Suppressor macrophage (primary cell): ENCODE measurements at places on chromosomes 7 and 10.
A peak's percentile ranks its signal among the peaks of the same experiment; 100 is the strongest.

DNA sequence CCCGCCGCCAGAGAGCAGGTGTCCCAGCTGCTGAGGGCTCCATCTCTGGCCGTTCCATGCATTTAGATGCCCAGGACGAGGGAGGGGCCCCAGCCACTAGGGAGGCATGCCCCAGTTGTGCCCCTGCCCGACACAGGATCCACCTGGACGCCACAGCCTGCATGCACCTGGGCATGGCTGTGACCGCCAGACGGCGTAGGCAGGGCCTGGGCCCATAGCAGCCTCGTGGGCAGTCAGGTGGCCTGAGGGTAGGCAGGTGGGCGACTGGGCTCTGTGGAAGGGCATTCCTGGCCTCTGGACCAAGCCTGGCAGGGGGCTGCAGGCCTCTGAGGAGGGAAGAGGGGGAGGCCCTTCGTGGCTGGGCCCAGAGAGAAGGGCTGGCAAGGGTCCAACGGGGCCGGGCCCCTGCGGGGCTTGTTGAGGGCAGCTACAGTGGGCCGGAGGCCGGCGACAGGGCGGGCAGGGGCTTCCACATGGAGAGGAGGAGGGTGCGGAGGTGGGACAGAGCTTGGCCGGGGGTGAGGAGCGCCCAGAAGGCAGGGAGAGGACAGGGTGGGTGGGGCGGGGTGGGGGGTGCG is 76.0 kb upstream of the NKX6-2 start:
- no peak for DNase-seq

DNA sequence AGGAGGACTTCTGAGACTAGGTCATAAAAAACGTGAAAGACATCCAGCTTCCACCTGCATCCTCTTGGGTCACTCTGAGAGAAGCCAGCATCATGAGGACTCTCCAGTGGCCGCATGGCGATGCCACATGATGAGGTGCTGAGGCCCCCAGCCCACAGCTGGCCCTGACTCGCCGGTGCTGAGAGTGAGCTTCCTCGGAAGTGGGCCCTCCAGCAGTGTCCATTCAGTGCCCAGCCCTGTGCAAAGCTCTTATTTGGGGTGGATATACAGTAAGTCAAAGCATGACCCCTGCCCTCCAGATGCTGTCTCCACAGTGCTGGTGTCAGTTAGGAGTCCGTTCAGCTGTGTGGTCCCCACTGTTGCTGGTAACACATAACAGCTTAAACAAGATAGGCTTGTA is 93.6 kb upstream of the CHST15 start:
- no peak for DNase-seq

DNA sequence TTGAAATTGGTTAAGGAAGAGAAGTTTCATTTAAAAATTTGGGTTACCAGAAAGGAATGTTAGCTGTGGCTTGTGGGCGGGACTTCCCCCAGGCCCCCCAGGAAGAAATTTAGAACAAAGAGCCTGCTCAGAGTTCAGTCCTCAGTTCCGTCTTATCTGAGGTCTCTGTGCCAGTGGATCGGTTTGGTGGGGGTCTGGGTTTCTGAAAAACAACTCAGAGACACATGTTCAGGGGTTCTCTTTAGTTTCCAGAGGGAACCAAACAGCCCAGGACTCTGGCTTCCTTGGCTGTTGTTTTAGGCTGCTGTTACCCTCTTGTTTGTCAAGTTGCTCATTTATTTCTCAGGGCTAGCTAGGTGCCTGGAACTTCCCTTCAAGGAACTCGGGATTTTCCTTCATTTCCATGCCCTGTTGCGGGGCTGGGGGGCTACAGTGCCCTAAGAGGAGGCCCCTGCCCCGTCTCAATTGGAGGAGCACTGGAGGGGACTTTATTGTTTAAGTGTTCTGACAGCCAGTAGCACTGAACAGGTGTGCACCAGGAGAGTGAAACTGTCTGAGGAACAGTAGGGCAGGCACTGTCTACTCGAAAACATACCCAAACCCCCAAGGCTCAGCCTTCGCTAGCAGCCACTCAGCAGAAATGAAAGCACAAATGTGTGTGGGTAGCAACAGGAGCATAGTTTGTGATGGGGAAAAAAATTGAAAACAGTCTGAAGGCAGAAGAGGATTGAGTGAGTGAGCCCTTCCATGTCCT is 59.9 kb downstream of the ALOX5 start:
- DNase-seq = no peak

- DNase-seq = no peak
Measured at GRCh38 chr7:42168512-42168911, 68.5 kb downstream of the GLI3 start.

GRCh38 chr10:126496771-126497545 is 108.7 kb upstream of the ADAM12 start:
- DNase-seq = no peak

DNA sequence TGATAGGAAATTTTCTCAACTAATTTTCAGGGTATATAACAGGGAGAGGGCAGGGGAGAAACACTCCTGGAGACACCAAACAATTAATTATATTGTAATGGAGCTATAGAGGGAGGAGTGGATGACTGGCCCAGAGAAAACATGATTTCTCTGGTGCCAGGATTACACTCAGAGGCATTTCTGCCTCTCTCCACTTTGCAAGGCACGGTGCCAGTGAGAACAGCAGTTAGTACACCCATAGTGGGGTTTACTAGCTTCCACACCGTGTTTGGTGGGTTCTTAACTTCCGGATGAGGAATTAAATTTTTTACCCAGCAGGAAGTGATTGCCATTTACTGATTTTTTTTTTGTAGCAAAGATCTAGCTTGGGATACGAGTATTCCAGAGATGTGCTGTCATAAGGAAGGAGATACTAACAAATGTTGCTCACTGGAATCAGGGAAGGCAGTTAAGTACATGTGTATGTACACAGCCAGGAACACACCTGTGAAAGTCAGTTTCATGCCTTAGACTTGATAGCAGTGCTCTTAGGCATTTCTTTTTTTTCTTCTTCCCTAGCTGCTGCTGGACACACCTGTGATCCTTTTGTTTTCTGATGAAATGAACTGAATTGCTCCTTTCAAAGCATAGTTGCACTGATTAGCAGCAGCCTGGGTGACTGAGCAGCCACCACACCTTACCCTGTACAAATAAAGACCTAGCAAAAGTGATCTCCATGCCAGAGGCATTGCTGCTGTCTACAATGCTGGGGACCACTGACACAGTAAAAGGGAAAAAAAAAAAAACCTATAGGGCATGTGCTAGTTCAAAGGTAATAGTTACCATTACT is 58.1 kb downstream of the POLL start:
- DNase-seq = no peak

- no peak for DNase-seq
Measured at GRCh38 chr10:84196941-84197340, 2.6 kb downstream of the CDHR1 start.

GRCh38 chr7:121994625-121995410 is 121.9 kb downstream of the PTPRZ1 start:
- DNase-seq = peak; percentile 63

GRCh38 chr7:93883078-93883916 is 7.3 kb downstream of the TFPI2 start:
- DNase-seq = no peak

GRCh38 chr10:66723608-66724400 is 202.0 kb upstream of the LRRTM3 start:
- DNase-seq = no peak

GRCh38 chr7:75711656-75712514 is 26.9 kb downstream of the HIP1 start:
- DNase-seq = peak; percentile 43

GRCh38 chr7:12709726-12710502 is 22.5 kb downstream of the ARL4A start:
- no peak for DNase-seq

GRCh38 chr7:30027065-30027456 is 559 bp upstream of the FKBP14 start:
- DNase-seq = peak; percentile 50

GRCh38 chr10:84015877-84016595 is 123.3 kb upstream of the GHITM start:
- no peak for DNase-seq

DNA sequence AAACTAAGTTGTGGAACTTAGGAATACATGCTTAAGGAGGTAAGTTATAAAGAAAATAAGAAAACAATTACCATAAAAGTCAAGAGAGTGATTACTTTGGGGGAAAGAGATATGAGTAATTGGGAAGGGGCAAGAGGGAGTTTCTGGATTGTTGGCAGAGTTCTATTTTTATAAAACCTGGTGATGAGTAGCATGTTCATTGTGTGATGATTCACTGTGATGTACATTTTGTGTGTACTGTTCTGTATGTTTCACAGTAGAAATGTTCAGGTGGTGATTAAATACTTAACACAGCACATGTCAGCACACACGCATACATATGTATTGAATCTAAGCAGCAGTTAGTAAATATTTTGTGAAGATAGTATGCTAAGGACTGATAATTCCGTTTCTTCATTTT is 9.7 kb upstream of the OIT3 start:
- DNase-seq = no peak

GRCh38 chr10:127347202-127347959 is 151.0 kb upstream of the INSYN2A start:
- no peak for DNase-seq

- no peak for DNase-seq
Measured at GRCh38 chr10:92131275-92131820, 159.5 kb downstream of the CPEB3 start.

DNA sequence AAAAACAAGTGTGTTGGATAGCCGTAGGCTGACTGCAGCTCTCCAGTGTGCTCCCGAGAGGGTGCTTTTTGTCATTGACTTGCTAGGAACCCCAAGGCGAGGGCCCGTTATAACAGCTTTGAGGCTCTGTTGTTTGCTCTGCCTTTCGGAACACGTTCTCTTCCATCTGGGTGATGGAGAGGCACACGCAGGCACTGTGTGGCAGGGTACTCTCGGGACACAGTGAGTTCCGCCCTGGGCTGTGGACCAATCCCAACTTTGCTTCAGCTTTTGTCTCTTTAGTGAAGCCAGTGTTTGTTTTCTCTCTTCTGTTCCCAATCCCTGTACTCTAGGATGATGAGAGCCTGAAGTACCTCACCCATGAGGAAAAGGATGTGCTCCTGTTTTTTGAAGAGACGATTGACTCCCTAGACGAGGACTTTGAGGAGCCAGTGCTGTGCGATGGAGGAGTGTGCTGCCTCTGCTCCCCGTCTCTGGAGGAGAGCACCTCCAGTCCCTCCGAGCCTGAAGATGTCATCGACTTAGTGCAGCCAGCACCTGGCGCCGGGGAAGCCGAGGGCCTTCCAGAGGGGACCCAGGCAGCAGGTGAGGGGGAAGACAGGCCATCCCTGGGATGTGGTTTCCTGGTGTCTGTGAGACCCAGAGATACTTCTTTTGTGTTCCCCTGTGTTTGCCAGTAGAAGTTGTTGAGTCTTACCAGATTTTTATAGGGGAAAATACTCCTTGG is 43.2 kb downstream of the PROSER2 start:
- no peak for DNase-seq

DNA sequence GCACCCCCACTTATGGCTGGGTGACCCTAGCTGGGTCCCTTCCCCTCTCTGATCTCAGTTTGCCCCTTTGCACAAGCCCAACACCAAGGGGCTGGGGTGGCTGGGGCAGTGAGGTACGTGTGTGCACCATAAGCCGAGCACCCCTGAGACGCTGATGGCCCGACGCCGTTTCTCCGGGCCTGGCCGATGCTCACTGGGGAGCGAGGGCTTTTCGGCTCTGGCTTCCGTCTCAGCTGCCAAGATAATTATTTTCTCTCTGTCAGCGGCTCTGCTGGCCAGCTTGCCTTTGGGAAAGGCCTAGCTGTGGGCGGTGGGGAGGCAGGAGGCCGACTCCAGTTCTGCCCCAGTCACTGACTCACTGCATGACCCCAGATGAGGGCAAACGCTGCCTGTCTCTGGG is 91.0 kb downstream of the ZMIZ1 start:
- peak; percentile 43 for DNase-seq

DNA sequence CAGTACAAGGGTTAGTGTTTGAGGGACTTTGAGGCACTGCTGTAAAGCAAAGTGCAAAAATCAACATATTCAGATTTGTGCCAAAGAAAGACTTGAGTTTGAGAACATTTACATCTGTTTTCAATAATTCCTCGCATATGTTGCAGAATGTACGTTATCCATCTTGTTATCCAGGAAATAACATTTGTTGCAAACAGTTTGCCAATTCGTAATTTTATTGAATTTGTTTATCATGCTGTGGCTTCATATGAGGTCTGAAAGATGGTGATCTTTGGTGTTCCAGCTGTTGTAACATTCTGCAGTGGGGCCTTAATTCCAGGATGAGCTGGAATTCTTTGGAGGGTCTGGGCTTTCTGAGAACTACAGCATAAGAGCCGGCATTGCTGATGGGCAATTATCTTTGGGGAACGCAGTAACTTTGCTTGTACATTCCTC is 396.2 kb downstream of the LRMDA start:
- no peak for DNase-seq

DNA sequence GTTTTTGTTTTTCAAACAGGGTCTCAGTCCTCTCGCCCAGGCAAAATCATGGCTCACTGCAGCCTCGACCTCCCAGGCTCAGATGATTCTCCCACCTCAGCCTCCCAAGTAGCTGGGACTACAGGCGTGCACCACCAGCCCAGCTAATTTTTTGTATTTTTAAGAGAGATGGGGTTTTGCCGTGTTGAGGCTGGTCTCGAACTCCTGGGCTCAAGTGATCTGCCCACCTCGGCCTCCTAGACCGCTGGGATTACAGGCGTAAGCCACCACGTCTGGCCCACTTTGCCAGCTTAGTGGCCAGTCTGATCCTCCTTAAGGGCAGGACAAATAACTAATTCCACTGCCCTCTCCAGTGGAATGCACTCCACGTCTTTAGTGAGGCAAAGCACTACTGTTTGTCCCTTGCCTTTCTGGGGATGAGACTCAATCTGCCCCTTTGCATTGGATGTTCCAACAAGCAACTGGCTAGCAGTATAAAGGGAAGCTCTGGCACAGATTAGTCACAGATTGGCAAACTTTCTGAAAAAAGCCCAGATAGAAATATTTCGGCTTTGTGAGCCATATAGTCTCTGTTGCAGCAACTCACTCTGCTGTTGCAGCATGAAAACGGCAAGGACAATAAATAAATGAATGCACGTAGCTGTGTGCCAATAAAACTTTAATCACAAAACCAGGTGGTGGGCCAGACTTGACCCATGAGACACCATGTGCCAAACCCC is 143.8 kb upstream of the RHEB start:
- no peak for DNase-seq

DNA sequence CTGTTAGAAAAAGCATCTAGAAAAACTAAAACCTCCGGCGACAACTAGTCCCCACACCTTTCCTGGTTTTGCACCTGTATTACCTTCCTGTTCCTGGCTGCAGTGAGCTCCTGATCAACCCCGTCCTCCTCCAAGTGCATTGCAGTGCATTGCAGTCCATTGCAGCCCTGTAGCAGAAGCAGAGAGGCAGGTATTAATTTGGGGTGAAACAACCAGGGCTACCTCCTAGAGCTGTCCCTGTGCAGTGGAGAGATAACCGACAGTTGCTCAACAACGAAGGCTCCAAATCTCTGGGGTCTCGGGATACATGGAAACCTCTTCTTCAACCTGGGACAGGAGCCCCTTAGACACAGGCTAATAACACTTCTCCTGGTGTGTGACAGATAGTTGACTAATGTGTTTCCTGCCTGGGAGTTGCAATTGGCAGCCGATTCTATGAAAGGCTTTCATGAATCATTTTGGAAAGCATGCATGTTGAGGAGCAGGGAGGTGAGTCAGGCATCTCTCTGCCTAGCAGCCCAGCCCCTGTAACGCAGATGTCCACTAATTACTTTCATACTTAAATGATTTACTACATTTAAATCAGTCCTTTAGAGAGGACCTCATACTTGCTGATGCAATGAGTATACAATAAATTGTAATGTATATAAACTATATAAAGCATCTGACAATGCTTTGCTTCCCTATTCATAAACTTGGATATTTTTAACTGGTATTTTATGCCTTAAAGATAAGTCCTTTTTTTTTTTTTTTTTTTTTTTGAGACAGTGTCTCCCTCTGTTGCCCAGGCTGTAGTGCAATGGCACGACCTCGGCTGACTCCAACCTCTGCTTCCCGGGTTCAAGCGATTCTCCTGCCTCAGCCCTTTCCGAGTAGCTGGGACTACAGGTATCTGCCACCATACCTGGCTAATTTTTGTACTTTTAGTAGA is 59.0 kb downstream of the PRR15 start:
- no peak for DNase-seq
